ENCODE measurements at places on chromosomes 7 and 10. TPM values are rescaled to one million over a fixed set of nuclear protein-coding genes. Genes with fewer than 3 reads are reported as not detected.

The SPAM1 gene
- not detected for total RNA-seq

The SAP25 gene
- total RNA-seq: not detected

The HOGA1 gene
- total RNA-seq: 8.0 TPM

The FAM24B gene
- 2.6 TPM for total RNA-seq

The TLX1 gene
- 0.14 TPM for total RNA-seq

The LRMDA gene
- not detected for total RNA-seq

The SPDYE2 gene
- not detected for total RNA-seq

The ETV1 gene
- total RNA-seq: 7.2 TPM

The SDK1 gene
- total RNA-seq: not detected

The SLC18A3 gene
- total RNA-seq: not detected

The USP6NL gene
- 7.8 TPM for total RNA-seq

The FGFBP3 gene
- 252 TPM for total RNA-seq

The CCL24 gene
- total RNA-seq: not detected

The ATOH7 gene
- total RNA-seq: 0.37 TPM

The PDE6C gene
- not detected for total RNA-seq

The ANKRD30A gene
- total RNA-seq: not detected

The PRR15 gene
- total RNA-seq: not detected

The NODAL gene
- not detected for total RNA-seq

The OR2AE1 gene
- not detected for total RNA-seq

The CFAP46 gene
- 11.3 TPM for total RNA-seq

The EPO gene
- total RNA-seq: not detected

The AKR1C3 gene
- 1.4 TPM for total RNA-seq

The SPDYE8 gene
- not detected for total RNA-seq

The LRRD1 gene
- not detected for total RNA-seq

The EMX2 gene
- not detected for total RNA-seq
